ENCODE measurements at places on chromosomes 16 and 17. TPM values are rescaled to one million over a fixed set of nuclear protein-coding genes. Genes with fewer than 3 reads are reported as not detected.

Gene CD300A
- 28.0 TPM for total RNA-seq

GRCh38 chr17:2212400-2212981 lies 91.1 kb downstream of the SMG6 start:
- DNase-seq = no peak

Gene ABCC11
- 0.14 TPM for total RNA-seq

- DNase-seq = no peak
Observed at GRCh38 chr16:14345512-14346115, 274.5 kb downstream of the MRTFB start.

GRCh38 chr16:28617874-28618273 lies 8.0 kb upstream of the SULT1A1 start:
- no peak for DNase-seq

Gene USP10
- 31.7 TPM for total RNA-seq

GRCh38 chr17:28271431-28271830 lies 47.6 kb upstream of the TMEM97 start:
- DNase-seq = no peak

GRCh38 chr17:50682938-50683337 lies 24.8 kb downstream of the ANKRD40 start:
- DNase-seq = no peak

GRCh38 chr17:9987779-9988585 lies 82.9 kb upstream of the RCVRN start:
- DNase-seq = peak; percentile 60

GRCh38 chr17:45149669-45150664 lies 1.7 kb downstream of the HEXIM1 start:
- no peak for DNase-seq

- no peak for DNase-seq
Observed at GRCh38 chr16:47160422-47160821, 16.7 kb upstream of the NETO2 start.

Gene TNFRSF13B
- 0.14 TPM for total RNA-seq

DNA sequence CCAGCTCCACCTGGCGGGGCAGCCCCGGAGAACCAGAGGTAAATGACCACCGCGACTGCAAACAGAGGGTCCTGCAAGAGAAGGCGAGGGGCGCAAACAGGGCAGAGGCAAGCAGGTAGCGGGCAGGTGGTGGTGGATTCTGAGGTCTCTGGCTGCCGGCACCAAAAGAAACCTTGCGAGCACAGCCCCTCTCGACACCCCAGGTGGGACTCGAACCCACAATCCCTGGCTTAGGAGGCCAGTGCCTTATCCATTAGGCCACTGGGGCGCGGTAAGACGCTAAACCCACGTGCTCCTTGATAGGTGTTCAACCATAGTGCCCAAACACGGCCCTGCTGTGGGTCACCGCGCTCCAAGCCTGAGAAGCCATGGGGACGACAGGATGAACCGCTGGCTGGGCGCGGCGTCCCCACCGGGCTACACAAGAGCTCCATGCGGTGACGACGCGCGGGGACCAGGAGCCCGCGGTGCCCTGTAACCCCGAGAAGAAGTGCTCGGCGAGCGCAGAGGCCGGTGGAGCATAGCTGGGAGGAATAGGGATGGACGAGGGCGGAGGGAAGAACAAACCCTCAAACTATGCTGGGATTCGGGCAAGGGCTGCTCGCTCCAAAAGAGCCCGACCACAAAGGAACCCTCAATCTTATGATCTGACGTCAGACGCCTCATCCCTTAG lies 12.4 kb downstream of the ATP5PD start:
- peak; percentile 23 for DNase-seq

DNA sequence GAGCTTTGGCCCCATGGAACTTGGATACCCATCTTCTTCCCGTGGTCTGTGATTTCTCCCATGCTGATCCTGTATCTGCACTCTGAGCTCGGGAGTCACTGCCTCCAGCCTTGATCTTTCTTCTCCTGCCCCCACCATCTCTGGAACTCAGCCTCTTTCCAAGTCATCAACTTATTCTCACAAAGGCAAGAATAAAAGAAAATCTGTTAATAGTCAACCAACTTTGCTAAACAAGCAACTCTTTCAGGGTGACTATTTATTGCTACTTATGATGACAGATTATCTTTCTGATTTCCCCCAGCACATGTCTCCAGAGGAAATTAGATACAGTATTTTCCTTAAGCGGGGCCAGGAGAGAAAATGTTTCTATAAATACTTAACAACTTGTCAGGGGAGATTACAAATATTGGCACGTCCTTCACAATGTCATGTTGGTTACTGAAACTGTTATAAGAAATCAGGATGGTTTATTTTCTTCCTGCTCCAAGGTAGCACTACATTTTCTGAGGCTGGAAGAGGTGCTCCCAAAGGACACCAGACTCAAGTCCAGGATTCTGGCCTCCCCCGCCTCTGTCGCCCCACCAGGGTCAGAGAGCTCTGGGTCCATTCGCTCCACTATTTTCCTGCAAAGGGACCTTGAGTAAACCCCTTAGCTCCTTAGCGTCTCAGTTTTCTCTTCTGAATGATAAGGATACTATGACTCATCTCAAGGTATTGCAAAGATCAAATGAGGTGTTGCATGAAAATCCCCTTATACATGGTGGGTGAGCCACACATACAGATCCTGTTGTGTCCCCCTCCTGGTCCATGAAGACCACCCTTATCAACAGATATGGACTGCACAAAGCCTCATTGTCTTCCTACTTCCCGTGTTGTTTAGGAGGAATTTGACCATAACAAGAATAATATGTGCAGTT lies 205.2 kb upstream of the WSCD1 start:
- no peak for DNase-seq

DNA sequence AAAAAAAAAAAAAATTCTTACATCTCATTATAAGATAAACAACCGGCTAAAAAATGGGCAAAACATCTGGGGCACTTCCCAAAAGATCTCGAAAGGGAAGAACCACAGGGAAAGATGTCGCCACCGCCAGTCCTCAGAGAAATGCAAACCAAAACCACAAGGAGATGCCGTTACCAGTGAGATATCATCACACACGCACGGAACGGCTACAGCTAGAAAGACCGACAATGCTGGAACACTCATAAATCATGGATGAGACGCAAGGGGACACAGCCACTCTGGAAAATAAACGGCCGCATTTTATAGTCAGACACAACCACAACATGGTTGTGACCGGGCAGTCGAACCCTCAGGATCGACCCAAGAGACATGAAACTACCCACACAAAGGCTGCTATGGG lies 24.5 kb downstream of the WDR45B start:
- DNase-seq = no peak

DNA sequence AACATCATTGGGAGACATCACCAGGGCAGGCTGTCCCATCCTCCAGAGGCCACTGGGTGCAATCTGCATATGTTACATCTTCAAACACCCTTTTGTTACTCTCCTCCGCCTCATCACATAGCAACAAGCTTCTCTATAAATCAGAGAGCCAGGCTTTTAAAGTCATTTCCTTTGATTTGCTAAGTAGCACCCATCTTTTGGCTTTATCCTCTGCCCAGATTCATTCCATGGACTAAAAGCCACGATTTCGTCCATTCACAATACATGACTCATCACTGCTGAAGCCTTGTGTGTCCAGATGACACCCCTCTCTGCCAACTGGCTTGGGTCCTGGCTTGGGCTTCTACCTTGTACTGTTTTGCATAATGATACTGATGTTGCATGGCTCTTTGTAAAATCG lies 2.0 kb upstream of the KRT38 start:
- DNase-seq = no peak

DNA sequence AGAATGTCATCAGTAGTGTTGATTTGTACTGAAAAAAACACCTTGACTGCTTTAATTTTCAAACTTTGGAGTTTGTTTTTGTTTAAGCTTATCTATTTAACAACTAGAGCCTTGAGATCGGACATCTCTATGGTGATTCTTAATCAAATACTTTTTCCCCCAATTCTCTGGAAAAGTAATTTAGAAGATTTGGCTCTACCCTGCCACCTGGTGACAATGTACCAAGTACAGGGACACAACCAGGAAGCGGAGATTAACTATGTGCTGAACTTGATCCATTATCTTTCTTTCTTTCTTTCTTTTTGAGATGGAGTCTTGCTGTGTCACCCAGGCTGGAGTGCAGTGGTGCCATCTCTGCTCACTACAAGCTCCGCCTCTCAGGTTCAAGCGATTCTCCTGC lies 30.8 kb downstream of the USP43 start:
- no peak for DNase-seq

GRCh38 chr17:78112518-78113471 lies 15.8 kb downstream of the TMC6 start:
- DNase-seq = peak; percentile 72
